ENCODE measurements at places on chromosomes 2 and 18.

- no peak for DNase-seq
These were observed 250.2 kb downstream of the ALPK2 start for GRCh38 chr18:58378411-58379379.

- DNase-seq = no peak
These were observed 33.0 kb upstream of the GATA6 start for GRCh38 chr18:22136395-22136794.

DNA sequence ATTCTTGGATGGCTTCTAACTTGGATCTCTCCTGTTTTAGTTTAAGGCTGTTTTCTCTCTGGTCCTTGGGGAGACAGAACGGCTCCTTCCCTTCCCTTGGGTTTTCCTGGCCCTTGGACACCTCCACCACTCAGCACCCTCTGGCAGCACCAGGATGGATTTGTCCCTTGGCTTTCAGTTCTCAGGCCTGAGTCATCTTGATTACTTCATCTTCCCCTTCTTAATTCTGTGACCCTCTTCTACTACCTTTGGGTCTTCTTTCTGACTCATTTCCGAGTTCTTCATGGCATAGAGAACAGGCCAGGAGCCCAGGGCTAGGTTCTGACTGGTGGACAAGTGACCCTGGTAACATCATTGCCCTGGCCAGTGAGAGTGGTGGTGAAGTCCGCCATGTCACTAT, 14.9 kb downstream of the IGFBP2 start:
- DNase-seq = no peak

- DNase-seq = no peak
These were observed 304.1 kb downstream of the TNS1 start for GRCh38 chr2:217698691-217699090.

DNA sequence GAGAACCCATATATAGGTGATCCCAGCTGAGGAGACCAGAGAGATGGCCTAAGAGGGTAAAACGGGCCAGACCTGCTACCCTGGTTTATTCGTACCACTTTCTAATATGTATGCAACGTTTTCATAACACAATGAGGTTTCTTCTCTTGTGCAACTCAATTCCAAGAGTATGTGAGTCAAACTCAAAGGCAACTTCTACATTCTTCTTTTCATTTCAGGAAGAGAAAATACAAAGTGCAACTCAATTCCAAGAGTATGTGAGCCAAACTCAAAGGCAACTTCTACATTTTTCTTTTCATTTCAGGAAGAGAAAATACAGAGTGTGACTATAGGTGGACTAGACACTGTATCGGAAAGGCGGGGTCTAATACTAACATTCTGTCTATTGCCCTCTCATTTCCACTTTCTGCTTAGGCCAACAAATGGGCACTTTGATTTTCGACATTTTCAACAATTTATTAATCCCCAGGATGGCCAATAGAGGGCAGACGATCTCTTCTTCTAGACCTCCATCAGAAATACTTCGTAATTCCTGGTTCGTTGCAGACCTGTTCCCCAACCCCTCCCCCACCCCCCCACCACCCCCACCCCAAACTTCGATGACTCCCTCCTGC, 3.7 kb upstream of the CRIM1 start:
- DNase-seq = no peak

DNA sequence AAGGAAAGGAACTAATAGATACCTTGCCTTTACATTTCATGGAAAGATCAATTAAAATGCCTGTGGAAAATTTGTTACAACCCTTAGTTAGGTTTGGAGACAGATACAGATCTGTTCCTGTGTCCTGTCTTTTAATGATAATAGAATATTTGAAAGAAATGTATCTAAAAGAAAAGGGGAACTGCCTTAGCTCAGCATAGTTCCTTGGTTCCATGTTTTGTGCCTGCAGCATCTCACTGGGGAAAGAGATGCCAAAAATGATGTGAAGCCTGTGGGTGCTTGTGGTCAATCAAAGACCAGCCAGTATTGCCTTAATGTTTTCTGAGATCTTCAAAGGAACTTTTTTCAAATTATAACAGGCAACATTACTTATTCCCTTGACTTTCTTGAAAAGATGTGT, 147.6 kb downstream of the ADCYAP1 start:
- DNase-seq = no peak

DNA sequence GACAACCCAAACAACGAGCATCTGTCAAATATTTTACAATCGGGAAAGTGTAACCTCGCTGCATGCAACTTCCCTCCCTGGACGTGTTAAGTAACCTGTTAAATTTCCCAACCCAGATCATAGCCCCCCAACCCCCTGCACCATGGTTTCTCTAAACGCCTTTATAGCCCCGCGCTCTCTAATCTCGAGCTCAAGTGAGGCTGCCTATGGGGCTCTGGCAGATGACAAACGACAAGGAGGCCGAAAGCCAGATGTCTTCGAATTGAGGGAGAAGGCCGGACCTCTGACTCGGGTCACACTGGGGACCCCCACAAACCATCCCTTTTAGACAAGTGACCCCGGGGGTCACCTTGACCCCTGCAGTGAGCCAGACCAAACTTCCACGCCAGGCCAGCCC, 526 bp downstream of the COX7A2L start:
- DNase-seq = no peak

DNA sequence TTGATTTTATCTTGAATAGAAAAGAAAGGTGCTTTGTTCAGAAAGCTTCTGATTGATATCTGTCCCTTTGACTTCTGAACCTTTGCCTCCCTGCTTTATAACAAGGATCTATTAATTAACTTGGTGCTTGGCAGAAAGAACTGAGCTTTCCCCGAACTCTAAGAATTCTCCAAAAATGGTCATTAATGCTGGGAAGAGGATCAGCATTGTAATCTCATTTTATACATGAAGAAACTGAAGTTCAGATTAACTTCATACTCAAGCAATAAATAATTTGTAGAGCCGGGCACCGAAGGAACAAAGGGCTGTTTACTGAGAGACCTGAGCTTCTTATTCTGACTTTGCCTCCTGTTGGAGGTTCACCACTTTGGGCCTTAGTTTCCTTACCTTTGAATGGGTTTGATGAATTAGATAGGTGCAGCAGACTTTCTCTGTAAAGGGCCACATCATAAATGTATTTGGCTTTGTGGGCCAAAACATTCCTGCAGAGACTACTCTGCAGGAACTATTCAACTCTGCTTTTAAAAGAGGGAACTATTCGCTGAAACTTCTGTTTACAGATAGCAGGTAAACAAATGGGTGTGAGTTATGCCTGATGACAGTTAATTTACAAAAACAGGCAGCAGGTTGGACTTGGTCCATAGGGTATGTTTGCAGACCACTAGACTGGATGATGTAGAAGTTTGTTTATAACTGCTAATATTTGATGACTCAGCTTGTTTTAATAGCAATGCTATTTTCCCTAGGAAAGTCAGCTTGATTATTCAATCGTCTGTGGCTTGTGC, 272.9 kb downstream of the TGIF1 start:
- no peak for DNase-seq

- no peak for DNase-seq
These were observed 22.6 kb downstream of the CIB4 start for GRCh38 chr2:26618611-26619010.

- no peak for DNase-seq
These were observed 2.4 kb downstream of the SOCS6 start for GRCh38 chr18:70291295-70291574.

- DNase-seq = no peak
These were observed 41.7 kb upstream of the LDLRAD4 start for GRCh38 chr18:13176847-13177246.

DNA sequence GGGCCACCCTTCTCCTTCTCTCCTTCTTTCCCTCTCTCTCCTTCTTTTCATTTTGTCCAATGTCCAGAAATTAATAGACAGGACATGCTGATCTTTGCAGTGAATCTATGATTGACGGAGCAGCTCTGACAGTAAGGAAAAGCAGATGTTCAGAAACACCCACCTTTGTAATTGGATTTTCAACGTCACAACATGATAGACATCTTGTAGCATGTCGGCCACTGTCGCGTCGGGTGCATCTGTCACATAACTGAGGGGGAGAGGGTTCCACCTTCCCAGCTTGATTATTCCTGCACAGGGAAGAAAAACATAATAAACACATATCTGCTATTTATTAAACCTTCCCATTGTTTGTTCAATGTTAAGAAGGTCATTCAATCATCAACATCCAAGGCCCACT, 76.2 kb downstream of the SATB2 start:
- DNase-seq = no peak

DNA sequence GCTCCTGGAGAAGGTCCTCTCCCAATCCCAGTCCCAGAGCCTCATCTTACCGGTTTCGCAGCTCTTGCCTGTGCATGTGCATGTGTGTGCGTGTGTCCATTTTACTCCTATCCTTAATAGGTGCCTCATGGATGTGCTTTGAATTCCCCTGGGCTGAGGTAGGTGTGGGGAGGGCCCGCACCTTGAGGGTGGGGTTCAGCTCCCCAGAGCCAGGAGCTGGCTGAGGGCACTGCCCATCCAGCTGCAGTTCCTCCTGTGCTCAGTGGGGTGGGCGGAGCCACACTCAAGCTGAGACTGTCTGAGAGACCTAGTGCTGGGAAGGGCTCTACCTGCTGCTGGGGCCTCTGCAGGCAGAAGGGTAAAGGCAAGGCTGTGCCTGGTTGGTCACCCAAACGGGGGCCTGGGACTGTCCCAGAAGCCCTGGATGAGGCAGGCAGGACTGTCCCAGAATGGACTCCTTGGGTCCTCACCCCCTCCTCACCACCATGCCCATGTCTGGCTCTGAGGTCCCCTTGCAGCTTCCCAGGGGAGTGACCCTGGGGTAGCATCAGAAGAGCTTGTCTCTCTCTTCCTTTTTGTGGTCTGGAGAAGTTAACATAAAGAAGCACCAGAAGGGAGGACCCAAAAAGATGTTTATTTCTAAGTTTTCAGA, 8.9 kb downstream of the GDF7 start:
- DNase-seq = no peak

GRCh38 chr2:11786592-11786991, 40.2 kb downstream of the LPIN1 start:
- no peak for DNase-seq

DNA sequence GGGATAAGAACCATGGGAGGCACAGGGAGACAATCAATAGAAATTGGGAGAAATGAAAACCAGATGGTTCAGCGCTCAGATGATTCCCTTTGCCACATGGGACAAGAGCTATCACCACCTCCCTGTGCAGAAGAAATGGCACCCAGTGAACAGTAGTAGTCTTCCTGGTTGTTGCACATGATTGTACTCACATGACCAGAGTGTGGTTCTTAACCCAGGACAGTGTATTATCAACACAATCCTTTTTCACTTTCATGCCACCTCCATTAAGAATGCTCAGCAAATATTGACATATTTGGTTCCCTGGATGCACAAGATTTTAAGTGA, 149.0 kb upstream of the SH3BP4 start:
- DNase-seq = no peak

DNA sequence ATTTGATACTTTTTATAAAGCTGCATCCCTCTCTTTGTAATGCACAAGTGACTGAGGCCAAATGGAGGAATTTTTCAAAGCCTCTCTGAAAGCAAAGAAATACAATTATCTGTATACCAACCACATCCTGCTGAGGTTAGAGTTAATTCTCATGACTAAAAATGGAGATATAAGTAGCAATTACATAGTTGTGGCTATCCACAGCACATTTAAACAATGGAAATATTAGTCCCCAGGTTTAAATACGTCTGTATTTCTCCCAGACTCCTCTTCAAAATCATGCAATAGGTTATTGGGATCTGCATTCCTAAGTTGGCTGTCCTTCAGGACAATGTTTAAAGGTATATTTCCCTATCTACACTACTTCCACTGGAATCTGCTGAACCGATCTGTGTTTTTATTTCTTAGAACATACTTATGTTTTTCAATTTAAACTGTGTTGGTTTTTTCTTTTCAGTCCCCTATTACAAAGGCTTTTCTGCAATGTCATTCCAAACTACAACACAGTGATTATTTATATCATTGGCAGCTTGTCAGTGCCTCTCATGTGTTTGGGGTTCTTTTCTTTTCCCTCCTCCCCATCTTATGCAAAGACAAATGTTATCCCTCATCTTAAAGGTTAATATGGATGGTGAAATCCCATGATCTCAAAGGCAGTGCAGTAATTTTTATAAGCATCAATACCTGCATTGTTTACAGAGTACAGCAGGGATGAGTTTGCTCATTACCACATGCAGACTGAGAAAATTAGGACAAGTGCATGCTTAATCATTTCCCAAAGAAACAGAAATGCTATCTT, 134.8 kb upstream of the FSHR start:
- DNase-seq = no peak

GRCh38 chr18:48800876-48801727, 149.7 kb downstream of the SMAD7 start:
- no peak for DNase-seq

- DNase-seq = no peak
These were observed 206.7 kb downstream of the HDAC4 start for GRCh38 chr2:239193925-239194677.

DNA sequence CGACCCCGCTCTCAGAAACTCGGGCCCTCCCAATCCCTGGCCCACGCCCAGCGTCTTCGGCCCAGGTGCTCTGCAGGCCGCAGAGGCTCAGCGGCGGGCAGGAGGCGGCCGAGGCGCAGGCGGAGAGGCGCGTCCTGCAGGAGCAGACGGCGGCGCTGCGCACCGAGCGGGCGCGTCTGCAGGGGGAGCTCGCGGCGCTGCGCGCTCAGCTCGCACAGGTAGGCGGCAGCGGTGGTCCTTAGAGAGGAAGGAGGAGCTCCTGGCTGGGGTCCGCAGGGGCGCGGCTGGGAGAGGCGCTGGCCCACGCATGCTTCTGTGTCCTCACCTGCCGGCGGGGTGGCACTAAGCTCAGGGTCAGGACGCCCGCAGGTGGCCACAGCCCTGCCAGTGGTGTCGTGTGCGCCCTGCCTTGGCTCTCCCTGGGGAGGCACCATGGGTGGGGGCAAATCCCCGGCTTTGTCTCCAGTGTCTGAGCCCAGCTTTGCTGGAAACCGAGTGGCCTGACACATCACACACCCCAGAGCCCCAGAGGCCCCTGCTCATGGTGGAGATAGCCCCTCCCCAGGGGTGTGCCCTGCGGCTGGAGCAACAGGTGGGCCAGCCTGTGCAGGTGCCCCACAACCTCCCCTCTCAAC, 14.9 kb upstream of the SNED1 start:
- DNase-seq = peak; percentile 22

- DNase-seq = no peak
These were observed 111.0 kb downstream of the BCL2L11 start for GRCh38 chr2:111231532-111232252.

DNA sequence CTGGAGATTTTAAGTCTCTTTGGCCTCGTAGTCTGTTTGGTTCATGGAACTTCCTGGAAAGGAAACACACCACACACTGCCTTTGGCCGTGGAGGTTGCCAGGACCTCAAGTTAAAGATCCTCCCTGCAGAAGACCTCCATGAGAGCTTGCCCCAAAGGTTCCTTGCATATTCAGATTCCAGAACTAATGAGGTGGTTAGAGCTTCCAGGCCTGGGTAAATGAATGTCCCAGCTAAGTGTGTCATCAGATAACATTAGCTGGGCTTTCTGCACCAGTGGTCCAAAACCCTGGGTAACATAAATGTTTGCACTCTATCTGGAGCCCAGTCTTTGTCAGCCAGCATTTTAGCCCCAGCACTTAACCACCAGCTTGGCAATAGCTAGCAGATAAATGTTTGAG, 122.1 kb upstream of the EML6 start:
- no peak for DNase-seq

- DNase-seq = no peak
These were observed 174.1 kb downstream of the SMAD7 start for GRCh38 chr18:48776641-48777025.

- DNase-seq = no peak
These were observed 467.6 kb upstream of the CWC22 start for GRCh38 chr2:180474716-180475115.

GRCh38 chr2:197813093-197813787, 8.8 kb downstream of the PLCL1 start:
- no peak for DNase-seq

GRCh38 chr18:48798334-48799245, 152.2 kb downstream of the SMAD7 start:
- DNase-seq = no peak

GRCh38 chr18:36623091-36623490, 205.7 kb downstream of the TPGS2 start:
- no peak for DNase-seq
